ENCODE measurements at places on chromosomes 13 and 19. TPM values are rescaled to one million over a fixed set of nuclear protein-coding genes. Genes with fewer than 3 reads are reported as not detected.

CGB1 gene
- not detected for total RNA-seq

WBP4 gene
- total RNA-seq = 6.2 TPM

ZNF429 gene
- total RNA-seq = 27.2 TPM

IGFL3 gene
- not detected for total RNA-seq

TJP3 gene
- total RNA-seq = 5.2 TPM

RB1 gene
- total RNA-seq = 23.0 TPM

ZNF208 gene
- total RNA-seq = not detected

RTBDN gene
- total RNA-seq = not detected

ZNF98 gene
- total RNA-seq = not detected

TMEM238 gene
- total RNA-seq = 0.27 TPM

TEX26 gene
- total RNA-seq = not detected

TTYH1 gene
- total RNA-seq = 2.6 TPM

Measured in cardiac muscle cell (in vitro differentiated cells and primary cell).